ENCODE measurements at places on chromosomes 16 and 17.

DNA sequence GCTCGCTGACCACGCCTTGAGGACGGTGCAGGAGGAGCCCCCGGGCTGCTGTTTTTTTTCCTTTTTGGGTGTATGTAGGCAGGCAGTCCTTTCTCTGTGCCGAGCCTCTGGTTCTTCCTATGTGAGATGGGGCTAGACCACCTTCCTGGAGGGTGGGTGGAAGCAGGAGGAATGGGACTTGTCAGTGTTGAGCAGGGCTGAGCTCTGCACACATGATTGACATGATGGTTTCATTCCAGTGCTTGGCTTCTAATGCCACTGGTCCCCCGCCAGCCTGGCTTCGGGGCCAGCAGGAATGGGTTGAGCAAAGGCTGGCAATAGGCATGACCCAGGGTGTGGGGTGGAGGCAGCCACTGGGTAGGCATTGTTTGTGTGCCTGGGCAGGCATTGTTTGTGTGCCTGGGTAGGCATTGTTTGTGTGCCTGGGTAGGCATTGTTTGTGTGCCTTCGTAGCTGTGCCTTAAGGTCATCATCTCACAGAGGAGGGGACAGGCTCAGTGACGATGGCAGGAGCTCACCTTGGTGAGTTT is 14.2 kb upstream of the ADCY7 start:
- DNase-seq = no peak

DNA sequence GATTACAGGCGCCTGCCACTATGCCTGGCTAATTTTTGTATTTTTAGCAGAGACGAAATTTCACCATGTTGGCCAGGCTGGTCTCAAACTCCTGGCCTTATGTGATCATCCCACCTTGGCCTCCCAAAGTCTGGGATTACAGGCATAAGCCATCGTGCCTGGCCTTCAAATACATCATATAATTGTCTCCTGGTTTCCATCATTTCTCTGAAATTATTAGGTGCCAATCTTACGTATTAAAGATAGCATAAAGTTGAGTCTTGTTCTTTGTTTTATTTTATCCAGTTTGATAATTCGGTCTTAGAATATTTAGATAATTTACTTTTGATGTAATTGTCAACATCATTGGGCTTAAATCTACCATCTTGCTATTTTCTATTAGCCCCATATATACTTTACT is 32.8 kb upstream of the TMEM92 start:
- DNase-seq = no peak

DNA sequence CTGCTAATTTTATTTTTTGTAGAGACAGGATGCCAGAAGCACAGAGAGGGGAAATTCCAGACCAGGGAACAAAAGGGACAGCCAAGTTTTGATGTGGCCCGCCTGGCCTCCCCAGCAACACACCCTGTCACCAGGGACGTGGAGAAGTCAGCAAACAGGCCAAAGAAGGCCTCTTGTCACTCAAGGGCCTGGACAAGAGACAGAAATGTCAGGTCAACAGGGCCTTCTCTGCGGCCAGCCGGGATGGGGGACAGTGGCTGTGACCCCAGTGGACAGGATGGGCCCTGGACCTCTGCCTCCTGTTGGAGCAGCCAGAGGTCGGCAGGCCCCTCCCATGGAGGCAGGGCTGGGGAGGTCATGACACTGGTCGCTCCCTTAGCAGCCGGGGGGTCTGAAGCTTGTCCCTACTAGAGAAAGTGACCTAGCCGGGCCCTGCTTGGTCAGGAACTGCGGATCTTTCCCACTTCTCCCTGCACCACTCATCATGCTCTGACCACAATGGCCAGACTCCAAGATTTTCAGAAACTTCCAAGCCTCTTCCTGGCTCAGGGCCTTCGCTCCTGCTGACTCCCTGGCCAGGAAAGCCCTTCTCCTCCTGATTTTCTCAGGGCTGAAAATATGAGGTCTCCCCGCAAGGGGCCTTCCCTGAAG is 9.2 kb upstream of the TVP23A start:
- DNase-seq = no peak

DNA sequence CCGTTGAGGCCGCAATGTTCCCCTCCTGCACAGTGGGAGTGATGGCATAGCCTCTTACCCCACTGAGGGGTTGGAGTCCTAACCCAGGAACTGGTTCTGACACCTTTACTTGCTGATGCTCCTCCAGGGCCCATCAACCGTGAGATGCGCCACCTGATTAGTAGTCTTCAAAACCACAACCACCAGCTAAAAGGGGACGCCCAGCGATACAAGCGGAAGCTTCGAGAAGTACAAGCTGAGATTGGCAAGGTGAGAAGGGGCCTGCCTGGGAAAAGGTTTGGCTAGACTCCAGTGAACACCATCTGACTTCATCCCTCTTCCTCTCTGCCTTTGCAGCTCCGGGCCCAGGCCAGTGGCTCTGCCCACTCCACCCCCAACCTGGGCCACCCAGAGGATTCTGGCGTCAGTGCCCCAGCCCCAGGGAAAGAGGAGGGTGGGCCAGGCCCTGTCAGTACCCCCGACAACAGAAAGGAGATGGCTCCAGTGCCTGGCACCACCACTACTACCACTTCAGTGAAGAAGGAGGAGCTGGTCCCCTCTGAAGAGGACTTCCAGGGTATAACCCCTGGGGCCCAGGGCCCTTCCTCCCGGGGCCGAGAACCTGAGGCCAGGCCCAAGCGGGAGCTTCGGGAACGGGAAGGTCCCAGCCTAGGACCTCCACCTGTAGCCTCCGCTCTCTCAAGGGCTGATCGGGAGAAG is 5.8 kb downstream of the RNF40 start:
- no peak for DNase-seq

DNA sequence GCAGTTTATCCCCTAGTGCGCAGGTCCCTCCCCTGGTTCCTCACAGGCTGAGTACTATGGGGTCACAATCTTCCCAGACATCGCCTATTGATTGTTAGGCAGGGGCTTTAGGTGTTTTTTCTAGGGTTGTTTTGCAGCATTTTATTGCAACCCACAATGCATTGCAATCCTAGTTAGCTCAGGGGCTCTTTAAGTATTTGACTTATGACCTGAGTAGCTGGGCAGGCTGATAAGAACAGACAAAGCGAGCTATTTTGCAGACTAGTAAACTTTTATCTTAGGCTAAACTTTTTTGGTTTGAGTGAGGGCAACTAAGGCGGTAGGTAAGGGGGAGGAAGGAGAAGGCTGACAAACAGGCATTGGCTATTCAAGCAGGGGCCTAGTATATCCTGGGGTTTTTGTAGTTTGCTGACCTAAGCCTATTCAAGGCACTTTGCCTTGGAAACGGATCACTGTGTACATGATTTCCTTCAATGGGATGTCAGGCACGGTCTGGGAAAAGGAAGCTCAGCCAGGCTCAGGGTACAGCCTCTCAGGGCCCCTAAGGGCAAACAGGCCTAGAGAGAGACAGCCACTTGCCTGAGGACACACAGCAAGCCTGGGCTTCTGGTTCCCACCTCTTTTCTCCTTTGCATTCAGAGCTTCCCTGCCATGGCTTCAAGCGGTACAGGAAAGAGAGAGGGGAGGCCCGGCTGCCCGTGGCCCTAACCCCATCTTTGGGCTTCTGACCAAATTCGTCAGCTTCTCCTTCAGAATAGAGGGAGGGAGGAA is 6.4 kb downstream of the DRC7 start:
- no peak for DNase-seq

DNA sequence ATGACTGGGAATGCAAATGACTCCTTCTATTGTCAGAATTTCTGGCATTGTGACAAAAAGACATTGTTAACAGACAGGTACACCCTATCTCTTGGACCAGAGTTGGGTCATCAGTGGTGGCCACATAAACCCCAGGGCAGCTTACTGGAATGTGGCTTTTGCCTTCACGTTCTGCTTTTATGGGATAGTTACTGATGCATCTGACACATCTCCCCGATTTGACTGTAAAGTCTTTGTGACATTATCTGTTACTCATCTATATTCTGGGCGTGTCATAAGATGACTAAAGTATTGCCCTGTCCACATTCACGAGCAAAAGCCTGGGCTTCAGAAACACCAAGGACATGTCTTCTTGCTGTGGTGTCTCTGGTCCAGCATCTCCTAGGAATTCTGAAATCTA is 18.7 kb upstream of the AQP8 start:
- no peak for DNase-seq

DNA sequence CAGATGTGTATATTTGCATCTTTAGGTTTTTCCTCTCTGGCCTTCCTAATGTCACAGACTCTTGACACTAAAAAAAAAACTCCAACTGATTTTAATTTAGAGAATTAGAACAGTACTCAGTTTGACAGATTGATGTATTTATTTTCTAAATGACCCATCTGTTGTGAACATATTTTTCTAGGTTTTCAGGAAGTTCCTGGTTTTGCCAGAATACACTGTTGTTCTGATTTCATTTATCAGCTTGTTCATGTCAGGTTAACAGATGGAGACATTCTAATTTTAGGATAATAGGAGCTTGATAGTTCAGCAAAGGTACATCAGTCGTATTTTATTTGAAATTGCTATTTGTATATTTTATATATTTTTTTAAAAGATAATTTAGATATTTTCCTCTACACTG is 133.4 kb downstream of the TANC2 start:
- no peak for DNase-seq

- DNase-seq = no peak
Observed at GRCh38 chr17:72255481-72255880, 134.7 kb downstream of the SOX9 start.

- no peak for DNase-seq
Observed at GRCh38 chr16:79006765-79007164, 593.8 kb downstream of the MAF start.

GRCh38 chr16:76639685-76640289 is 362.6 kb downstream of the CNTNAP4 start:
- DNase-seq = no peak

DNA sequence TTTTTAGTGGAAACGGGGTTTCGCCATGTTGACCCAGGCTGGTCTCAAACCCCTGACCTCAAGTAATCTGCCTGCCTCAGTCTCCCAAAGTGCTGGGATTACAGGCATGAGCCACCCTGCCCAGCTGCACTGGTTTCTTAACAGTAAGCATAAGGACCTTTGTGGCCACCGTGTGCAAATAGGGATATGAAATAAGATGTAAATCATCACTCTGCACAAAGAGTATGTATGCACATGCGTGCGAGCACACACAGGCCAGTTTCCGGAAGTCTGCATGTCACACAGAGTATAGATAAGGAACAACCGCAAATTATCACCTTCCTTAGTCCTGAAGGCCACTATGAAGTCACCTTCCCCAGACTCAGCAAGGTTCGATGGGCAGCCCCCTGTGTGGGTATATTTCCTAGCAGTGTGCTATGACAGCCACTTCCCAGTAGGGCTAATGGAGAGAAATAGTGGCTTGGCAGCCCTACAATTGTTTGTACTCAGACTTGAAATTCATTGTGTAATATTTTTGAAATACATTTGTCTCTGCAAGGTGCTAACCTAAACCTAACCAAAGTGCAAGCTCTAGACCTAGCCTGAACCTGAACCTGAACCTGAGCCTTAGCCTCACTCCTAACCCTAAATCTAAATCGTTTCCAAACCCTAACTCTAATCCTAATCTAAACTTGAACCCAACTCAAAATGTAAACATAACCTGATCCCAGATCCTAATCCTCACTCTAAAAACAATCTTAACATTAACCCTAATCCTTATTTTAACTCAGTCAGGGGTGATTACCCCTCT is 48.4 kb upstream of the SKAP1 start:
- peak; percentile 53 for DNase-seq

- DNase-seq = no peak
Observed at GRCh38 chr16:50306287-50306686, 39.9 kb downstream of the ADCY7 start.

- DNase-seq = no peak
Observed at GRCh38 chr17:8417806-8418205, 17.9 kb upstream of the NDEL1 start.

GRCh38 chr17:28261219-28261618 is 57.8 kb upstream of the TMEM97 start:
- no peak for DNase-seq

DNA sequence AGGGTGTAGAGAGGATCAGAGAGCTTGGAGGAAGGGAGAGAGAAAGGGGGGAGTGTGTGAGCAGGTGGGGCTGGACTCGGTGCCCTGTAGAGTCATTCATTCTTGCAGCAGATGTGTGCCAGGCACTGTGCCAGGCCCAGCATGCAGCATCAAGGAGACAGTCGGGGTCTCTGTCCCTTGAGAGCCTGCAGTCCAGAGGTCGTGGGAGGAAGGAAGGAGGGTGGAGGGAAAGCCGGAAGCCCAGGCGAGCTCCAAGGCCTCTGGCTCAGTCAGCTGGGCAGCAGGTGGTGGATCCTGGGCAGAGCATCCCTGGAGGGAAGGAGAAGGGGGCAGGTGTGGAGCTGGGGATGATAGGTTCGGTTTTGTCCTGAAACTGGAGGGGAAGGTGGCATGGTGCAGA is 27.5 kb downstream of the EPN2 start:
- DNase-seq = no peak

- DNase-seq = no peak
Observed at GRCh38 chr17:6422654-6423241, 12.2 kb downstream of the AIPL1 start.

- no peak for DNase-seq
Observed at GRCh38 chr17:33258296-33258695, 34.8 kb downstream of the ASIC2 start.

GRCh38 chr16:53209429-53209828 is 154.6 kb downstream of the CHD9 start:
- DNase-seq = no peak

DNA sequence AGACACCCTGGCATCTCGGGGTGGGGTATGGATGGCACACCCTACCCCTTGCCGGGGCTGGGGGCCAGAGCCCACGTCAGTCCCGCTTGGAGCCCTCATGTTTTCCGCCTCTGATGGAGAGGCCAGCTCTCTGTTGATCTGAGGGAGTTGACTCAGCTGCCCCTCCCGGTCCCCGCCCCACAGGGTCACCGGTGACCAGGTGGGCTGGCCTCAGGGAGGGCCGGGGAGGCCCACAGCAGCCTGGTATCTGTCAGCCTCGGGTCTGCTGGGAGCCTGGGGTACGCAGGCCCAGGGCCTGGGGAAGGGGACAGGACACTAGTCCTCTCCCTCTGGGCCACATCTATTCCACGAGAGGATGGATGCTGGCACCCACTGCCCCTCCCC is 109.5 kb upstream of the CIBAR2 start:
- DNase-seq = no peak

DNA sequence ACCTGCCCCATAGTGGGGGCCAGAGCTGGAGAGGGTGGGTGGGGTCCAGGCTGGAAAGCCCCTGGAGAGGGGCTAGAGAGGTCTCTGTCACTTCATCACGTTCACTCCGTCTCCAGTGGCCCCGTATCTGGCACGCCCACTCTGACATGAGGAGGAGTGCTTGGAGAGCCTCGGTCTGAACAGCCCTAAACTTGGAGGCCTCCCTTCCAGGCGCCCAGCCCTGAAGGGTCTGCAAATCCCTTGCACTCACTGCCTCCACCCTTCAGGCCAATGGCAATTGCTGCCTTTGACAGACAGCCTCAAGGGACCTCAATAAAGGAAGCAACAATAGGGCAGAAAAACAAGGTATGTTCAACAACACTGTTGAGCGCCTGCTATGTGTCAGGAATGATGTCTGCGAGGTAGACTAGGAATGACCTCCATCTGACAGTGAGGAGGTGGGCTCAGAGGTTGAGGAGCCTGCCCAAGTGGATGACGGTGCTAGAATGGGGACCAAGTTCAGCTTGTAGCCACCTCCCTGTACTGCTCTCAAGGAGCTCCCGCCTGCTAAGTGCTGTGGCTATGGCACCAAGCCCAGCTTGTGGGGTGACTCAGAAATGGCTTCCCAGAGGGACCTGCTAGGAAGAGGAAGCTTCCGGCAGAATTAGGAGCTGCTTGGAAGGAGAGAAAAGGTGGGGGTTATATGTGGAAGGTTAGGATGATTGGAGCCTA is 2.9 kb upstream of the EPX start:
- DNase-seq = no peak

Measured in stimulated activated effector memory CD8-positive, alpha-beta T cell treated with anti-CD3 and anti-CD28 coated beads, Interleukin-12 subunit alpha, Interleukin-12 subunit beta, amount 100 ng/mL, for 72 hours (primary cell).